ENCODE measurements at places on chromosomes 3 and 15. TPM values are rescaled to one million over a fixed set of nuclear protein-coding genes. Genes with fewer than 3 reads are reported as not detected.

The RAB7A gene
- polyA plus RNA-seq: 147 TPM

The TM6SF1 gene
- polyA plus RNA-seq: 22.6 TPM

The SLC12A1 gene
- polyA plus RNA-seq: 0.17 TPM

The GATM gene
- 482 TPM for polyA plus RNA-seq

The LINGO1 gene
- polyA plus RNA-seq: 6.1 TPM

The ROPN1 gene
- polyA plus RNA-seq: 0.21 TPM

The UQCC5 gene
- 14.0 TPM for polyA plus RNA-seq

The KIF7 gene
- polyA plus RNA-seq: 4.2 TPM

The SENP8 gene
- 7.7 TPM for polyA plus RNA-seq

The ADCY5 gene
- 2.5 TPM for polyA plus RNA-seq

The NOX5 gene
- 0.19 TPM for polyA plus RNA-seq

All from muscle of arm (tissue), 14 donors.